ENCODE measurements at places on chromosomes 4 and X. TPM values are rescaled to one million over a fixed set of nuclear protein-coding genes. Genes with fewer than 3 reads are reported as not detected.

BRCC3 gene
- polyA plus RNA-seq, result 9.5 TPM

IRS4 gene
- polyA plus RNA-seq, result not detected

CT45A3 gene
- not detected for polyA plus RNA-seq

MAML3 gene
- 0.09 TPM for polyA plus RNA-seq

PDE5A gene
- polyA plus RNA-seq, result 1.4 TPM

RNF175 gene
- polyA plus RNA-seq, result 0.12 TPM

GPR143 gene
- polyA plus RNA-seq, result 1.3 TPM

RHOXF2 gene
- polyA plus RNA-seq, result not detected

TBL1X gene
- polyA plus RNA-seq, result 2.8 TPM

ENAM gene
- not detected for polyA plus RNA-seq

All from foreskin keratinocyte (primary cell).